Adrenal gland (tissue), 19 donors: ENCODE measurements at places on chromosomes 5 and 9. TPM values are rescaled to one million over a fixed set of nuclear protein-coding genes. Genes with fewer than 3 reads are reported as not detected.
A peak's percentile ranks its signal among the peaks of the same experiment; 100 is the strongest.

The RGS3 gene
- polyA plus RNA-seq, result 34.5 TPM

The BHMT2 gene
- polyA plus RNA-seq, result 37.5 TPM

The TAS2R1 gene
- polyA plus RNA-seq, result not detected

The NRG2 gene
- polyA plus RNA-seq, result 5.0 TPM

The NSG2 gene
- 26.4 TPM for polyA plus RNA-seq

The MYMK gene
- polyA plus RNA-seq, result not detected

The N4BP3 gene
- polyA plus RNA-seq, result 0.88 TPM

The DOCK2 gene
- 4.2 TPM for polyA plus RNA-seq

The FAM221B gene
- not detected for polyA plus RNA-seq

The CARD6 gene
- 9.9 TPM for polyA plus RNA-seq

The FOXD4L3 gene
- 0.03 TPM for polyA plus RNA-seq

The HSPA4 gene
- polyA plus RNA-seq, result 123 TPM

GRCh38 chr9:127132375-127132774, 9.9 kb upstream of the ANGPTL2 start:
- peak; percentile 42 for DNase-seq

GRCh38 chr5:90709323-90710155, 150.9 kb downstream of the ADGRV1 start:
- peak; percentile 35 for DNase-seq

- DNase-seq, result peak; percentile 74
Observed at GRCh38 chr5:65100911-65101631, 332.3 kb downstream of the CWC27 start.

DNA sequence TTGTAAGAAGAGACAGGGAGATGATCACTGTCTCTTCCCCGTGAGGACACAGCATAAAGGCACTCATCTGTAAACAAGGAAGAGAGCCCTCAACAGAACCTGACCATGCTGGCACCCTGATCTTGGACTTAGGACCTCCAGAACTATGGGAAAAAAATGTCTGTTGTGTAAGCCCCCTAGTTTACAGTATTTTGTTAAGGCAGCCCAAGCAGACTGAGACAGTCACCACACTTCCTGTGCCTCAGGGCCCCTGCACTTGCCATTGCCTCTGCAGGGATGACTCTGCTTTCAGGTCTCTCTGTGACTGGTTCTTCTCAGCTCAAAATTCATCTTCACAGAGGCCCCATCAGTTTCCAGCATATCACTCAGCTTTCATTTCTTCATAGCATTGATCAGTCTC, 372.1 kb downstream of the TLE1 start:
- DNase-seq, result no peak

- peak; percentile 71 for DNase-seq
Observed at GRCh38 chr9:133148199-133149129, 15.2 kb downstream of the GBGT1 start.

DNA sequence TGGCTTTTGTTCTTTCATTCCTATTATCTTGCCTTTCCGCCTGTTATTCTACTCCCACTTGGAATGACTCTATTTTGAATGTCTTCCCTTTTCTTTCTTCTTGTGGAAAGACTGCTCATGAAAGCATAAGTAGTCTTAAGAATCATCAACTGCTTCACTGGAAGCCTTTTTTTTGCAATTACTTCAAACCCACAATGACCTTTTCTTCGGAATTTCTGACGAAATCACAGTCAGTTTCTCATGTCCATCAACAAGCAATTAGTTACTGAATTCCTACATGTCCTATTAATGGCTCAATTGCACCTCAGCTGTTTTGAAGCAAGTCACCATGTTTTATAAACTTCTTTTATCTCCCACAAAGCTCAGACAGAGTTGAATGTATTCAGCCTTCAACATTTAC, 196.2 kb downstream of the TARS1 start:
- no peak for DNase-seq

GRCh38 chr5:132086277-132086794, 12.7 kb downstream of the CSF2 start:
- peak; percentile 62 for DNase-seq

- DNase-seq, result no peak
Observed at GRCh38 chr9:33112094-33112493, 35.6 kb upstream of the SMU1 start.

DNA sequence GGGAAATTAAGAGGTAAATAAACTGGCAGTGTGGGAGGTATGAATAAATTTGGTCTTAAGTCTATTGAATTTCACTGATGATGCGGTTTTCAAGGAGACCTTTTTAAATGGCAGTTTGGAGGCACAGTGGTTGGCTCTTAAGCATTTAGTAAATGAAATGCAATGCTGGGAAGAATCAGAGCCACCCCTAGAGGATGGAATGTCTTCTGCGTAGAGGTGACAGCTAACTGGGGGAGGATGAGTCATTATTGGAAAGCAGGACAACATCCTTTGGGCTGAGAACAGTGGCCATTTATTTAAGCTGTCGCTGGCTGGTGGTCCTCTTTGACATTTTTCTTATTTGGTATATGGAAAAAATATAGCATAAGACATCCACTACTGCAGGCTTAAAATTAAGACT, 163.2 kb downstream of the SH3GL2 start:
- DNase-seq, result no peak

GRCh38 chr5:168935183-168935582, 356.0 kb upstream of the PANK3 start:
- no peak for DNase-seq

GRCh38 chr9:98775831-98776441, 20.4 kb downstream of the ANKS6 start:
- peak; percentile 41 for DNase-seq

DNA sequence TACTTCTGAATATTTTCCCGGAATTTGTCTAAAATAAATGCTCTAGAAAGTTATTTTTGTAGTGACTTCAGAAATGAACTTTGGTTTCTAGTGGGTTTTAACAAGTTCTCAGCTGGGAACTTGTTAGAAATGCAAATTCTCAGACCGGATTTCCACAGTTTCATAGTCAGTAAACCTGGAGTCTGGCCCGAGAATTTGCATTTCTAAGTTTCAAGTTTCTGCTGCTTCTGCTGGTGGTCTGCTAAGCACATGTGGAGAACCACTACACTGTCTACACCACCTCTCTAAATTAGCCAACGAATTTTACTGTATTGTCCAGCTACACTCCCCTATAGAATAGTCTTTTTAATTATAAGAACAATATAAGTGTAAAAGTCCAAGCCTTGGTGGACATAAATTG, 208.0 kb downstream of the CHSY3 start:
- no peak for DNase-seq

DNA sequence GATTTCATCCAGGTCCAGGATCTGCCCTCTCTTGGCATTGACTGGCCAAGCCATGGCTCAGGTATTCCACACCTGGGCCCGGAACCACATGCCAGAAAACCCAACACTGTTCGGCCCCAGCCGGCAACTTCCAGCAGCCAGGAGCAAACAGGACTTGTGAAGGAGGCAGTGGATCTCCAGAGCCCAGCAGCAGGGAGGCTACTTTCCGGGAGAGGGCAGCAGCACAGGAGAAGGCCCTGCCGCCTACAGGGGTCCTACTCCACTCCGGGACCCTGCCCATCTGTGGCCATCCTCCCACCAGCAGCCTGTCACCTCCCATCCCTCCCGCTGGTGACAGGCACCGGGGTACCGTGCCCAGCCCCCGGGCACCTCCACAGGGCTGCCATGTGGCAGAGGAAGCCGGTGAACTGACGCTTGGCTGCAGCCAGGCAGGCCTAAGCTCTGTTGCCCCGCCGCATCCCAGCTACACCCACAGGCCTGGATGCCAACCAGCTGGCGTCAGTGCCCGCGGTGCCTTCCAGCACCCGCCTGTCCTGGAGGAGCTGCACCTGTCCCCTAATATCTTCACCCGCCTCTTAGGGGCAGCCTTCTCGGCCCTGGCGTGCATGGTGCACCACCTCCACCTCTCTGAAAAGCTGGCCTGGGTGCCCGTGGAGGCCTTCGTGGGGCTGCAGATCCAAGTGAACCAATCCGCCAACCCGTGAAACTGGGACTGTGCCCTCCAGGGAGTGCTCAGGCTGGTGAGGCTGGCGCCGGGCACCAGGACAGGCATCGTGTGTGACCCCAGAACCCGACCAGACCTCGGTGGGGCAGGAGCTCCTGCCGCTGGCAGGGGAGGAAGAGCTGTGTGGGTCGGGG, 18.9 kb upstream of the SLC30A5 start:
- DNase-seq, result no peak

GRCh38 chr5:143635888-143636287, 176.1 kb upstream of the HMHB1 start:
- DNase-seq, result no peak

GRCh38 chr5:1288439-1289335, 6.2 kb downstream of the TERT start:
- DNase-seq, result no peak

DNA sequence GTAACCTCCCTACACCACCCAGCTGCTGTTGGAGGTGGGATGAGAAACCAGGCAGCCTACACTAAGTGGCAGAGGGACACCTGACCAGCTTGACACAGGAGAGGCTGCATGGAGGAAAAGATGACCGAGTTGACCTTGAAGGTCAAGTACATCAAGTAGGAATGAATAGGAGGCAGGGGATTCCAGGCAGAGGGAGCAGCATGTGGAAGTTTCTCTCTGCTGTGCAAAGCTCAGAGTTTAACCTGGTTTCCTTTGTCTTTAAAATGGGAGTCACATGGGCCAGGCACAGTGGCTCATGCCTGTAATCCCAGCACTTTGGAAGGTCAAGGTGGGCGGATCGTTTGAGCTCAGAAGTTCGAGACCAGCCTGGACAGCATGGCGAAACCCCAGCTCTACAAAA, 32.6 kb downstream of the SPRY4 start:
- no peak for DNase-seq

DNA sequence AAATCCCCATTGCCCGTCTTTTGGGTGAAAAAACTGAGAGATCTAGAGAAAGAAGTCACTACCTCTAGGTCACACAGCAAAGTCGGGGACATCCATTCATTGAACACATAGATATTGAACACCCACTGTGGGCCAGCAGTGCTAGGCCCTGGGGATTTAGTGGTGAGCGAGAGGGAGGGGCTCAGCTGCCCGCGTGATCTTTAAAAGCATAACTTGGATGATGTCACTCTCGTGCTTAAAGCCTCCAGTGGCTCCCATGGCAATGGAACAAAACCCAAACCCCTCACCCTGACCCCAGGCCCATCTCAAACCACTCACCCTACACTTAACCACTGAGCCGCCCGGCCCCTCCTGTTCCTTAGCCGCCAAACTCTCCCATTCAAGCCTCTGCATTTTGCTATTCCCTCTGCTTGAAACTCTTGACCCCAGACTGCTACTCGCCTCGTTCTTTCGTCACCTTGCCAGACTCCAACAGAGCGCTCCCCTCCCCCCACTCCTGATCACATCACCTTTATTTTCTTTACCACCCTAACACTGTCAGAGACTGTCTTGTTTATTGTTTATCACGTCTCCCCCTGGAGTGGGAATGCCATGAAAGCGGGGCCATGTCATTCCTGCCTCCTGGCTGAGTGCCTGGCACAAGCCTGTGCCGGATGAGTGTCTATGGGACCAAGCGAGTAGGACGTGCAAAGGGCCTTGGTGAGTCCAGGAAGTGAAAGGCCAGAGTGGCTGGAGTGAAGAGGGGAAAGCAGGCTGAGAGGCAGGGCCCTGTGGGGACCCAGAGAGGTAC, 710 bp upstream of the PIP5KL1 start:
- DNase-seq, result peak; percentile 70

- no peak for DNase-seq
Observed at GRCh38 chr5:151700296-151700695, 13.6 kb upstream of the SPARC start.

GRCh38 chr9:132235894-132236661, 74.2 kb downstream of the NTNG2 start:
- peak; percentile 79 for DNase-seq

DNA sequence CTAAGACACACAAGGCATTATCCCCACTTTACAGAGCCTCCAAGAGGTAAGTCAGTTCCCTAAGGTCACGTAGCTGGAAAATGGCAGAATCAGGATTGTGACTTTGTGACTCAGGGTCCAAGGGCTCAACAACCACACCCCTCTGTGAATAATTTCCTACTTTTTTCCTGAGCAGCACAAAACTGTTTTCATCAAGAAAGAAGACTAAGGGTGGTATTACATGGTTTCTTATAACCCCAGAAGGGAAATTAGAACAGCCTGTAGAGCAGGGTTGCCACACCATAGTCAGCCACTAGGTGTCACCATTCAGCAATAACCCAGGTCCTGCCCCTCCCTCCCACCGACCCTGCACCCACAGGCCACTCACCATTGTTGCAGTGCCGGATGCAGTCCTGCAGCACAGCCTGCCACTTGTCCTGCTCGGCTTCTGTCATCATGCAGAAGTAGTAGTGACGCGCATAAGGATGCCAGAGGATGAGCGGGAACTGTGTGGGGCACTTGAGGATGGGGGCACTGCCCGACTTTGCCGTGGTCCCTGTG, 72.1 kb downstream of the LRSAM1 start:
- DNase-seq, result no peak

- DNase-seq, result no peak
Observed at GRCh38 chr9:35476596-35476995, 13.3 kb upstream of the RUSC2 start.

GRCh38 chr5:92248518-92248917, 865.4 kb upstream of the ARRDC3 start:
- DNase-seq, result no peak

DNA sequence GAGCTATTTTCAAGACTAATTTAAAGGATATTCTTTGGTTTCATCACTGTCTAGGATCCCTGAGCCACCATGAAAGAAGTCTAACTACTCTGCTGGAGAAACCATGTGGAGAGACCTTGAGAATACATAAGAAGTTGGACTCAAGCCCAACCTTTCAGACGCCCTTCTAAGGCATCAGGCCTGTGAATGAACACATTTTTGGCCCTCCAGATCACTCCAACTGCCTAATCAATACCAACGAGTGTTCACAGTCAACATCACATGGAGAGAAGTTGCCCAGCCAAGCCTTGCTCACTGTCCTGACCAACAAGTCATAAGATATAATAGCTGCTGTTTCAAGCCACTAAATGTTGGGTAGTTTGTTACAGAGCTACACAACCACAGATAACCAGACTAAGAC, 100.7 kb downstream of the EPB41L4A start:
- DNase-seq, result no peak

DNA sequence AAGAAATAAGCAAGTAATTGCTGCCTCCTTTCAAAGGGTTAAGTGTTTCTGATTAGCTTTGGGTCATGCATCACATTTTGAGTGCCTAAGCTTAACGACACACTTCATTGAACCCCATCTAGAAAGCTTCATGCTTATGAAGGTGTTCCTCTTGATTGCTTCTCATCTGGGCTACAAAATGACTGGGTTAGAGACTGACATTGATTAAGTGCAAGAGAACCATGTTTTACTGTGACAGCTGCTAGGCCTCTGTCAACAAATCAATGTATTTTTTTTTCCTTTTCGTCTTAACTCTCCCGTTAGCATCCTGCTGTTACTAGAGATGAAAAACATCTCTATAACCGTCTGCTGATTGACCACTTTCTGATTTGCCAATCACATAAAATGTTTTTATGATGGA, 725.0 kb downstream of the TLE1 start:
- DNase-seq, result no peak
